ENCODE measurements at places on chromosomes 7 and 10. TPM values are rescaled to one million over a fixed set of nuclear protein-coding genes. Genes with fewer than 3 reads are reported as not detected.

Gene LIPK
- polyA plus RNA-seq: not detected

Gene ZFAND2A
- polyA plus RNA-seq: 134 TPM

Gene PVRIG
- polyA plus RNA-seq: 209 TPM

Gene WEE2
- not detected for polyA plus RNA-seq

Gene CRPPA
- 0.28 TPM for polyA plus RNA-seq

Gene CLRN3
- not detected for polyA plus RNA-seq

Gene FIGNL1
- 10.3 TPM for polyA plus RNA-seq

Gene FKBP6
- polyA plus RNA-seq: not detected

Gene CHAT
- polyA plus RNA-seq: not detected

Gene ADAMTS14
- polyA plus RNA-seq: 0.36 TPM

Gene SPDYE1
- not detected for polyA plus RNA-seq

Gene NMT2
- polyA plus RNA-seq: 24.7 TPM

Gene SMKR1
- polyA plus RNA-seq: 25.8 TPM

Gene SLC18A3
- polyA plus RNA-seq: not detected

Gene ARL3
- 3.6 TPM for polyA plus RNA-seq

Gene KNDC1
- not detected for polyA plus RNA-seq

Gene SPACDR
- polyA plus RNA-seq: not detected

Gene OR6B1
- polyA plus RNA-seq: not detected

Gene FOXL3
- polyA plus RNA-seq: not detected

Gene HKDC1
- polyA plus RNA-seq: not detected

Gene ZNF398
- 1.1 TPM for polyA plus RNA-seq

Gene POLR2J2
- polyA plus RNA-seq: 9.8 TPM

Gene CC2D2B
- polyA plus RNA-seq: 0.25 TPM

Gene RUFY2
- 8.2 TPM for polyA plus RNA-seq

Gene COL17A1
- polyA plus RNA-seq: not detected

Gene DENND11
- 9.6 TPM for polyA plus RNA-seq

Gene PLCE1
- 0.03 TPM for polyA plus RNA-seq

Gene LYZL2
- polyA plus RNA-seq: not detected

Gene FXYD4
- not detected for polyA plus RNA-seq

Gene FAM13C
- not detected for polyA plus RNA-seq

Gene MBLAC1
- 2.2 TPM for polyA plus RNA-seq

Gene CISD1
- 61.5 TPM for polyA plus RNA-seq
